ENCODE measurements at places on chromosomes 13 and 19.

DNA sequence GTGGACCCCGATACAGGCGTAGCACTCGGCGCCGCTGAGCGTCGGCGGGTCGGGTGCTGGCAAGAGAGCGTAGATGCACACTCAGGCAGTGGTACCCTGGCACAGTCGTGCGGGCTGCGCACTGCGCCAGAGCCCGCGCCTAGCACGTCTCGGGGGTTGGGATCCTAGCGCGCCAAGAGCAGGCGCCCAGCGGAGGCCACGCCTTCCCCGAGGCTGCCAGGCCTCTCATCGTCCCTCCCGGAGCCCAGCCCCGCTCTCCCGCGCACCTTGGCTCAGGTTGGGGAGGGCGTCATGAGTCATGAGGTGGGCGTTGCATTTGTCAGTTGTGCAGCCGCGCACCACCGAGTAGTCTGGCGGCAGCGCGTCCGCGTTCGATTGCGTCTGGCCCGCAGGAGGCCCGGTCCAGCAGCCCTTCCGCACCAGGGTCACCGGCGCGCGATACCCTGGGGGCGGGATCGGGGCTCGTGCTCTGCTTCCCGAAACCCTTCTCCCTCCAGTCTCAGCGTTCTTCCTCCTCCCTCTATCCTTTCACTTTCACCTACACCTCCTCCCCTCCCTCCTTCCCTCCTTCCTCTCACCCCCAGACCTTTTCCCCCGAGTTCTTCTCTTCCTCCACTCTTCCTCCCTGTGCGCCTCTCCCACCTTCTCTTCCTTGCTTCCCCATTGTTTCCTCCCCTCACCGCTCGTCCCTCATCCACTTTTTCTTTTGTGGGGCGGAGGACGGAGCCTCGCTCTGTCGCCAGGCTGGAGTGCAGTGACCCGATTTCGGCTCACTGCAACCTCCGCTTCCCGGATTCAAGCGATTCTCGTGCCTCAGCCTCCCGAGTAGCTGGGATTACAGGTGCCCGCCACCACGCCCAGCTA lies 3.5 kb downstream of the LYPD5 start:
- no peak for DNase-seq

DNA sequence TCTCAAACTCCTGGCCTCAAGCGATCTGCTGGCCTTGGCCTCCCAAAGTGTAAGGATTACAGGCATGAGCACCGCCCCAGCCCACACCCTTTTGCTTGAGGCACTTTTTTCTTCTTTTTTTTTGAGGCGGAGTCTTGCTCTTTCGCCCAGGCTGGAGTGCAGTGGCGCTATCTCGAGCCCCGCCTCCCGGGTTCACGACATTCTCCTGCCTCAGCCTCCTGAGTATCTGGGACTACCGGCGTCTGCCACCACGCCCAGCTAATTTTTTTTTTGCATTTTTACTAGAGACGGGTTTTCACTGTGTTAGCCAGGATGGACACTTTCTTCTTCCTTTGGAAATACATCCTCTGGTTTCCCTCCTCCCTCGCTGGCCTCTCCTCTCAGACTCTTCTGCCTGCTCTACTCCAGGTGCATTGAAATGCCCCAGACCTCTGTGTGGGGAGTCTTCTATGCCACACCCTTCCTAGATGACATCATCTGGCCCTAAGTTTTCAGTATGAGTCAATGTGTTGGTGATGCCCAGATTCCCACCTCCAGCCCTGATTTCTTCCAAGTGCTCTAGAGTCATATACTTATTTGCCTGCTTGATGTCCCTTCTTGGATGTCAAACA lies 20.7 kb upstream of the TPT1 start:
- no peak for DNase-seq

- no peak for DNase-seq
Measured at GRCh38 chr13:95784900-95785290, 108.0 kb downstream of the DNAJC3 start.

DNA sequence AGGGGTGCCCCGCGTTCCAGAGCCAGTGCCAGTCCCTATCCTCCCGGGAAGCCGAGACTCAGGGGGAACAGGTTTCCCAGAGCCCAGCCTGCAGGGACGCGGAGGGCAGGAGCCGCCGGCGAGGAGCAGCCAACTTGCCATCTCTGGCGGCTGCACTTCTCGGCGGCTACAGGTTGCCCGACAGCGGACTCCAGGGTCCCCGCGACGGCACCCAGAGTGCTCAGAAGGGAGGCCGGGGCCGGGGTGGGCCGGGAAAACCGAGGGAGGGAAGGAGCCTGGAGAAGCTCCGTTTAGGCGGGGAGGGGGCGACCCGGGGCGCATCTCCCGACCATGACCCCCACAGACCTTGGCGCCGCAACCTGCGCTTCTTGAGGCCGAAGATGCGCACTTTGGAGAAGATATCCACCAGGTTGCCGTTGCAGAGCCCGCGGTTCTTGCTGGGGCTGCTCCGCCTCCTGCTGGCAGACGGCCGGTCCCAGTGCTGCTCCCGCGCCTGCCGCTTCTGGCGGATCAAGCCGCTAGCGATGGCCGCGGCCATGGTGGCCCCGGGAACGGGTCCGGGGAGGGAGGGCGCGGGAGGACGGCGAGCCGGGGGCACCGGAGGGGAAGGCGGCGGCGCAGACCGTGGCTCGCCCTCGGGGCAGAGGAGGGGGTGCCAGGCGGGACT lies 463.8 kb downstream of the ITGBL1 start:
- DNase-seq: no peak

GRCh38 chr19:15283141-15283883 lies 49.0 kb downstream of the BRD4 start:
- DNase-seq: no peak

- DNase-seq: no peak
Measured at GRCh38 chr19:862581-863314, 3.3 kb downstream of the CFD start.

DNA sequence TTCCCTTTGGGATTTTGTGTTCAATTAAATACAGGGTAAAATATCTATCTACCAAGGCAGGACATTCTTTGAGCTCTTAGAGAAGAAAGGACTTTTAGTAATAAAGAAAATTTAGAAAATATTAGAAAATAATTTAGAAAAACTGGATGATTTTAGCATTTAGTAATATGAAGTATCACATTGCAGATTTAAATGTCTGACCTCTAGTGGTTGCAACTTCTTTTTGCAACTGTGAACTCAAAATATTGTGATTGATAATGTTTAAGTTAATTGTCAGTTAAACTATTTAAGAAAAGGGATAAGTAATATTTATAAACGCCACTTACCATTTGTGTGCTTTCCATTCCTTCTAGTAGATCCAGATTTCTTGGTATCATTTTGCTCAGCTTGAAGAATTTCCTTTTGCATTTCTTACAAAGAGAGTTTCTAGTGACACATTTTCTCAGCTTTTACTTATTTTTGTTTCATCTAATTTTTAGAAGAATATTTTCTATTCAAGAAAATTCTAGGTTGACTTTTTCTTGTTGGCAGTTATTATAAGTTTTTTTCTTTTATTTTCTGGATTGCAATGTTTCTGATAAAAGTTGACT lies 10.3 kb upstream of the POSTN start:
- DNase-seq: no peak

DNA sequence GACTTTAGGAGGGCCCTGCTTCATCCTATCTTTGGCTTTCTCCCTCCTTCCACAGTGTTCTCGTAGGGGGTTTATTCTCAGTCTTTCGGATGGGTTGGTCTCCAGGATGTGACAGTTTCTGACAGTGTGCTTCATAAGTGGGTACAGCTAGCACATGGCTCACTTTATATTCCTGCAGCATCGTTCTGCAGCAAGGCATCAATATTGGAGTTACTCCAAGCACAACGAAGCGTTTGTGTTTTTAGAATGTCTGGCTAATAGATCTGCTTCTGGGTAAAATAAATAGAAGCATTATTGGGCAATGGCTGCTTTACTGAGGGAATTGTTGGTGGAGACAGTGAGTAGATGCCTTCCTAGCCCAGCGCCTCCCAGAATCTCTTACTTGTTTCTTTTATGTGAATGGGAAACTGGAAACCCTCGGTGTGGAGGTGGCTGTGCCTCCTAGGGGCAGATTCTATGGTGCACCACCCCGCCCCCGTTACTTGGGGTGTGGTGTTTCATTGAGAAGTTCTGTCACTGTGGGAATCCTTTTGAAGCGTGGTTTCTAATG lies 2.0 kb downstream of the FARP1 start:
- DNase-seq: no peak

- no peak for DNase-seq
Measured at GRCh38 chr13:28031220-28031895, 42.9 kb upstream of the URAD start.

DNA sequence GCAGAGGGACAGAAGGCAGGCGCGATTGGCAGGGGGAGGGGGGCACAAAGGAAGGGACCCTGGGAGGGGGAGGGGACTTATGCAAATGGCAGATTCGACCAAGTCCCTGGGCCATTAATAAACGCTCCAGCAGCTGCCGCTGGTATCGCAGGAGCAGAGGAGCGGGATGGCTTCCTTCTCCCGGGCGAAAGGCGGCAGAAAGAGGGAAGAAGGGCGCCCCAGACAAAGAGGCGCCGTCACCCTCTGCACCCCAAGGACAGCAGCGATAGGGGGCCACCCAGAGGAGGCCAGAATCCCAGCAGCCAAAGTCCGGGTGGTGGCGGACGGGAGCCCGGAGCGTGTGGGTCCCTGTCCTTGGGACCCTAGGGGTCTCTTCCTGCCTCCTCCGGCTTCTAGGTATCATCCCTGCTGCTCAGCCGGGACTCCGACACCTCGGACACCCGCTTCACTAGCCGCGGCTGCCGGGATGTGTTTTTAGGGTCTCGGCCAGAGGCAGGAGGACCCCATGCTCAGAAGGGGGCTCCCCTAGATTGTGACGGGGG lies 1.9 kb downstream of the PTPRS start:
- no peak for DNase-seq

- DNase-seq: no peak
Measured at GRCh38 chr19:40650749-40651305, 39.6 kb downstream of the NUMBL start.

DNA sequence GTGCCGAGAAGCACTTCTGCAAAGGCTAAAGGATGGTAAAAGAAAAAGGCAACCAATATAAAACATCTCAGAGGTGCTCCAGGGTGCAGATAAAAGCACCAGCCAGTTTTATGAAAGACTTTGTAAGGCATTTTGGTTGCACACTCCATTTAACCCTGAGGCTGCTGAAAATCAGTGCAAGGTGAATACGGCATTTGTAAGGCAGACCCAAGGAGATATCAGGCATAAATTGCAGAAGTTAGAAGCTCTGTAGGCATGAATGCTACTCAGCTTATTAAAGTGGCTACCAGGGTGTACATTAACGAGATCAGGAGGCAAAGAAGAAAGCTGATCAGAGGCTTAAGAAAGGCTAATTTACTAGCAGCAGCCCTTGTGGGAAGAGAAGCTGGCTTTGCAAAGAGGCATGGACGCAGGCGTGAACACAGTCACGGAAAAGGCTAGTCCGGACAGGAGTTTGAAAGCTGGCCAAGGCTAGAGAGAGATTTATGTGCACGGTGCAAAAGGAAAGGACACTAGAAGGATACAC lies 99.6 kb downstream of the ZNF429 start:
- no peak for DNase-seq

- no peak for DNase-seq
Measured at GRCh38 chr13:50244355-50244712, 229.1 kb downstream of the KCNRG start.

GRCh38 chr13:66033924-66034323 lies 1196.2 kb downstream of the PCDH9 start:
- DNase-seq: no peak

GRCh38 chr19:46951171-46951986 lies 68.3 kb upstream of the NPAS1 start:
- DNase-seq: no peak

DNA sequence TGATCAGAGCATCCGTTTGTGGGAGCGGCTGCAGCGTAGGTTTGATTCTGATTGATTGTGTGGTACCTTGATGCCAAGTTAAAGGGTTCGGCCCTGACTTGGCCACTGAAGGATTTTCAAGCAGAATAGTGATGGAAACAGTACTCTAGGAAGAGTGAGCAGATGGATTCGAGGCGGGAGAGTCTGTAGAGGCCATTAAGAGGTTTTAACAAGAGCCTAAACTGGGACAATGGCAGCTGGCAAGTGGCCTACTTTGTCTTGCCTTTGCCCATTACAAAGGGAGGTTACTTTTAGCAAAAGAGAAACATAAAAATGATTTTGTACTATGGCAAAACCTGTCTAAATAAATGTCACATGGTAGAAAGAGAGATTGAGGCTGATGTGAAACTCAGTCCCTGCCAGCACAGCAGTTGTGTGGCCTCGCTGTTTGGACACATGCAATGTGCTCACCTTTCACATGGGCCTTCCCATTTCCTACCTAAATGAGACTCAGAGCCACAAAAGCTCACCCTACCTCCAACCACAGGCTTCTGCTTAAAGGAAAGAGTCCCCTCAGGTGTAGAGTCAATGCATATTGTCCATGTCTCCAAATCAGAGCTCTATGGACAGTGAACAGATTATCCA lies 62.4 kb upstream of the RAP2A start:
- no peak for DNase-seq

DNA sequence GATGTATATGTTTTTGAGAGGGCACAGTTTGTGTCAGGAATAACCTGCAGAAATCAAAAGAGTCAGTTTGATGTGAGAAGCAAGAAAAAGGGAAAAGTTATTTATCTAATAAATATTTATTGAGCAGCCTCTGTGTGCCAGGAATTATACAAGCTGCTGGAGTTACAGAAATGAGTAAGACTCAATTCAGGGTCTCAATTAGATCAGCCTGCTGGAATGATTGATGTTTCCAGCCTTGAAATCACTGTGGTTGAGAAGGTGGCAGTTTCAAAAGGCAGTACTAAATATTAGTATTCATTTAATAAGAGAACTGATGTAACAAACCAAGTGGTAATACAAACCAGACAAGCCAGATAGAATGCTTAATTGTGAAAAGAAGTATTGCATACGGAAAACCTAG lies 782.4 kb upstream of the GPC6 start:
- no peak for DNase-seq

DNA sequence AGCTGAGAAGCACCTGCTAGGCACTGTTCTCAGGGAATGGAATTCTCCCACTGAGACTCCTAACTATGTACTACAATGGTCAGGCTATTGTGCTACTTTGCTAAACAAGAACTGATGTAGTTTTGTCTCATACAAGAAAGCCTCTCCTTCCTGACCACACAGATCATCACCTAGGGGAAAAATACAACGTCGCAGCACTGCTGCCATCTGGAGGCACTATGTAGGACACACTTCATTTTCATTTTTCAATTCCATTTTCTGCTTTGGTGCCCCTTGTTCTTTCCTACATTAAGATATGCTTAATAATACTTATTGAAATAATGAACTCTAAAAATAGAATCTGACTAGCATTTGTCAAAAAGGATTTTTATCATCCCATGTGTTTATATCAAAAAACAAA lies 21.1 kb downstream of the PROSER1 start:
- DNase-seq: no peak

DNA sequence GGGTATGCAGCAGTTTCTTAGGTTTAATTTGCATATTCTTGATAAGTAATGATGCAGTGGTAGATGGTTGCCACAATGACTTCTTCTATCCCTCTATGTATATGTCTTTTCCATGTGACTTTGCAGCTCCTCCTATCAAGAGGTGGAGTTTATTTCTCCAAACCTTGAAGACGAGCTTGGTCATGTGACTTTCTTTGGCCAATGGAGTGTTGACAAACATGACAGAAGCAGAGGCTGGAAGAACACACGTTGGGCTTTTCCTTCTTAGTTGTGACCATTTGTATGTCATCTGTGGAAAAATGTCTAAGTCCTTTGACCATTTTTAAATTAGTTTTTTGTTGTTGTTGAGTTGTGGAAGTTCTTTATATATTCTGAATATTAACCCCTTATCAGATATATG lies 32.3 kb downstream of the ZNF333 start:
- DNase-seq: no peak

Measured in vagina (tissue), 2 donors.